Activated CD4-positive, alpha-beta T cell treated with anti-CD3 and anti-CD28 coated beads for 1 hour (primary cell): ENCODE measurements at places on chromosomes 16 and 17.

- no peak for DNase-seq
Observed at GRCh38 chr17:79836972-79837887, 2.0 kb downstream of the CBX4 start.

DNA sequence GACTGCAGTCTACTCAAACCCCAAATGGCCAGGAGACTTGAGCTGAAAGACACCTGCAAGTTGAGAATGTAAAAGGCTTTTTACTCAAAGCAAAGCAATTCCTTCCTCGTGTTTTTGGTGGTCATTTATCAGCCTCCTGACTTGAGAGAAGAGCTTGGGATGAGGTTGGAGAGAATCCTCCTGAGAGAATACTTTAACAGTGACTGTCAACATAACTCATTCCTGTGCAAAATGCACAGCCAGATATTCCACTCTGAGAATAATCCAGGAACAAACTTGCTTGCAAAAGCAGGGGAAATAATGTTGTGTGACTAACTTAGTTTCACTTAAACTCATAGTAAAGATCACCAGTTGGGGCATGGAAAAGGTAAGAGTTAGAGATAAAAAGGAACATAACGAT lies 53.4 kb downstream of the SNTB2 start:
- DNase-seq: no peak

- DNase-seq: no peak
Observed at GRCh38 chr17:1239210-1239609, 31.0 kb upstream of the BHLHA9 start.

DNA sequence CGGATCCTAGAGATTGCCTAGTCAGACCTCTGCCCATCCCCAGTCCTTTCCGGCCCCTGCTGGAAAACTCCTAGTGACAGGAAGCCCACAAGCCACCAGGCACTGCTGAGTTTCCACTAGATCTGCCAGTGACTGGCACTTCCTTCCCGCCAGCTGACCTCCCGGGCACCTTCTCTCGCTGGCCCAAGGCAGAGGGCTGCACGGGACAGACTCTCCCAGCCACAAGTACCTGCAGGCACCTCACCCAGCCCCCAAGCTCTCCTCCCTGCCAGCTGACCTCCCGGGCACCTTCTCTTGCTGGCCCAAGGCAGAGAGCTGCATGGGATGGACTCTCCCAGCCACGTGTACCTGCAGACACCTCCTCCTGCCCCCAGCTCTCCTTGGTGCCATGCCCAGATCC lies 66.3 kb upstream of the DOC2B start:
- no peak for DNase-seq

- DNase-seq: no peak
Observed at GRCh38 chr17:76781056-76781982, 43.4 kb downstream of the MFSD11 start.

DNA sequence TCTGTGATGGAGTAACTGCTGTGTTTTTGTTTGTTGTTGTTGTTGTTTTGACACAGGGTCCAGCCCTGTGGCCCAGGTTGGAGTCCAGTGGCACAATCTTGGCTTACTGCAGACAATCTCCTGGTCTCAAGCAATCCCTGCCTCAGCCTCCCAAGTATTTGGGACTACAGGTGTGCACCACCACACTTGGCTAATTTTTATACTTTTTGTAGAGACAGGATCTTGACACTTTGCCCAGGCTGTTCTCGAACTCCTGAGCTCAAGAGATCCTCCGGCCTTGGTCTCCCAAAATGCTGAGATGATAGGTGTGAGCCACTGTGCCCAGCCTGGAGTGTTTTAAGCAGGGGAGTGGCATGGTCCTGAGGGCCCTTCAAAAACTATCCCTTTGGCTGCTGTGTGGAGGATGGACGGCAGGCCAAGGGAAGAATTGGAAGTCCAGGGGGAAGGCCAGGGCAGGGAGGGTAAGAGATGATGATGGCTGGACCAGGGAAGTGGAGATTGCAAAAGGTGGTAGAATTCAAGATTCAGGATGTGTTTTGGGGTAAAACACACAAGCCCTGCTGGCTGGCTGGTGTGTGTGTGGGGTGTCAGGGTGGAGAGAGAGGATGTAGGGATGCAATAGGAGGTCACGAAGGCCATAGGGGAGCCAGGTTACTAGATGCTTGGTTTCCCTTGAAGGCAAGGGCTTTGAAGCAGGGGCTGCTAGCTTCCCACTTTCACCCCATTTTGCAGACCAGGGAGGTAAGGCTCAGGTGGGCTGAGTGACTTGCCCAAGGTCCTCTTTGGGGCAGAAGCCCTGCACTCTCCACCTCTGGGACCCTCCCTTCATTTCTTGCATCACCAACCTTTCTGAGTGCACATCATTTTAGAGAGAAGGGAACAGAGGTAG lies 18.8 kb upstream of the PLLP start:
- DNase-seq: no peak

GRCh38 chr16:7976563-7976962 lies 613.7 kb downstream of the TMEM114 start:
- no peak for DNase-seq

DNA sequence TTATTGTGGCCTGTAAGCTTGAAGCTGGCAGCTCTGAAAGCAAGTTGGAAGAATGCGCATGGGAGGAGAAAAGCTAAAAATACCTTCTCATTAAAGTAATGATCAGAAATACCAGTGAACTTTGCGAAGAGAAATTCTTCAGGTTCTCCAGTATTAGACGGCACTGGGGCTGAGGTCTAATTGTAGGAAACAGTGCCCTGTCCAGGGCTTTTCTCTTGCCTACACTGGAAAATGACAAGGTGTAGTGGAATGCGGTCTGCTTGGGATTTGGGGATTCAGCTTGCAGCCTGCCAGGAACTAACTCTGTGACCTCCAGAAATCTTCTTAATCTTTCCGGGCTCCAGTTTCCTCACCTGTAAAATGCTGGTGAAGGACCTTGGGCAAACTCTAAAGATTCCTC lies 53.3 kb upstream of the KCNJ16 start:
- DNase-seq: no peak
